ENCODE measurements at places on chromosomes 2 and 18.

DNA sequence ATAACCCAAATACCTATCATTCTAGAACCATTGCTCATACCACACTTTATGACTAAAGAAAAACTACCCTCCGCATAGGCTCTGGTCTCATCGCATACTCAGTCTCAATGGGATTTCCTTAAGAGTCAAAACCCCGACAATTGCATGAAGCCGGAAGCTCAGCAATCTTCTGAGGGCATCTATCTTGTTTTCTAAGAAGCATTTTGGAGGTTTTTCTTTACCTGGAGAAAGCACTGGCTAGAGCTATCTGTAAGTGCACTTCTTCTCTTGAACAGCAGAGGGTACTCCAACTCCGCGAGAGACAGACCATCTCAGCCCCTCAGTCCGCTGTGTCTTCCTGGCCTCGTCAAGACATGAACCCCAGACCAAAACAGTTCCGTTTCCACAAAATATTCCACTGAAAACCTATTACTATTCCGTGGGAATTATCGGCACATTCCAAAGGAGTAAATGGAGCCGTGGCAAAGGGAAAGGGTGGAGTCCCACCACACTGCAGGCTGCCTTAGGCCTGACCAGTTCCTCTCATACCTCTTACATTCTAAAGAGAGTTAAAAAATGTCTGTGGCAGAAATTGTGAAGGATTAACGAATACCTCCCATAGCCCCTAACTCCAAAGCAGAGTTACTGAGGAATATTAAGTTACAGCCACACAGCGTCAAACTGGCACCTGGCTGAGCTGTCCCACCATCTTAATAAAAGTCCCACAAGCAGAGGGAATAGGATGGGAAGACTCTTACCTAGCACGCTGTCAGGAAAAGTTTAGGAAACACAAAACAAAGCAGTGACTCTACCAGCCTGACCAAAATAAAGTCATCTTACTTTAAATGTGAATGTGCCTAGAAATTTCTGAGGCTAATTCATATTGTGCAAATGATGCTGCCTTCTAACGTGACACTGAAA is 325.6 kb upstream of the VRK2 start:
- no peak for DNase-seq

GRCh38 chr2:237223201-237223861 is 137.6 kb downstream of the COPS8 start:
- no peak for DNase-seq

DNA sequence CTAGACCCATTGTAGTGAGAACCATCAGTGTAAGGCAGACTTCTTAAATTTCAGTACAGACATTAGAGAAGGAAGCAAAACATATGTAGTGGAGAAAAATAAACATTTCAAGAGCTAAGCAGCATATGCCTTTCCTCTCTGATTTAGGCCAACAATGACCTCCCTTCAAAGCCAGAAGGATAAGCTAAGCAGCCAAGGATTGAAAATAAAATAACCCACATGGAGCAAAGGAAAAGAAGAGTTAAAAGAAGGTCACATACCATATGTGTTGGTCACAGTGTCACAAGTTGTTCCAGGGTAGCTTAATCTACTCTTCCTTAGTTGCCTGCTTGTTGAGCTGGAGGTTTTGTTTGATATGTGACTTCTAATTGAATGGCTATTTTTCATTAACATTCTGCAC is 15.6 kb upstream of the LAMA1 start:
- DNase-seq, result no peak

DNA sequence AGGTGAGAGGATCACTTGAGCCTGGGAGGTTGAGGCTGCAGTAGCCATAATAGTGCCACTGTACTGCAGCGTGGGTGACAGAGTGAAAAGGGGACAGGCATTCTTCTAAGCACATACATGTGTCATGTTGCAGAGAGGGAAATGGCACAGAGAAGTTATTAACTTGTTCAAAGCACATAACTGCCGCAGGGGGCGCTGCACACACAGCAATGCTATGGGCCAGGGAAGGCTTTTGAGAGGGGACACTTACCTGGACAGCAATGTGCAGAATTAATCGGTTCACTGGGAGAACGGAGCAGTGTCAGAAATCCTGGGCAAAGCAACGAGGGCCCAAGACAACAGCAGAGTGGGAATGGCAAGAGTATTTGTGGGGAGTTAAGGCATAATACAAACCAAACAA is 2.4 kb downstream of the SCYGR8 start:
- DNase-seq, result no peak

DNA sequence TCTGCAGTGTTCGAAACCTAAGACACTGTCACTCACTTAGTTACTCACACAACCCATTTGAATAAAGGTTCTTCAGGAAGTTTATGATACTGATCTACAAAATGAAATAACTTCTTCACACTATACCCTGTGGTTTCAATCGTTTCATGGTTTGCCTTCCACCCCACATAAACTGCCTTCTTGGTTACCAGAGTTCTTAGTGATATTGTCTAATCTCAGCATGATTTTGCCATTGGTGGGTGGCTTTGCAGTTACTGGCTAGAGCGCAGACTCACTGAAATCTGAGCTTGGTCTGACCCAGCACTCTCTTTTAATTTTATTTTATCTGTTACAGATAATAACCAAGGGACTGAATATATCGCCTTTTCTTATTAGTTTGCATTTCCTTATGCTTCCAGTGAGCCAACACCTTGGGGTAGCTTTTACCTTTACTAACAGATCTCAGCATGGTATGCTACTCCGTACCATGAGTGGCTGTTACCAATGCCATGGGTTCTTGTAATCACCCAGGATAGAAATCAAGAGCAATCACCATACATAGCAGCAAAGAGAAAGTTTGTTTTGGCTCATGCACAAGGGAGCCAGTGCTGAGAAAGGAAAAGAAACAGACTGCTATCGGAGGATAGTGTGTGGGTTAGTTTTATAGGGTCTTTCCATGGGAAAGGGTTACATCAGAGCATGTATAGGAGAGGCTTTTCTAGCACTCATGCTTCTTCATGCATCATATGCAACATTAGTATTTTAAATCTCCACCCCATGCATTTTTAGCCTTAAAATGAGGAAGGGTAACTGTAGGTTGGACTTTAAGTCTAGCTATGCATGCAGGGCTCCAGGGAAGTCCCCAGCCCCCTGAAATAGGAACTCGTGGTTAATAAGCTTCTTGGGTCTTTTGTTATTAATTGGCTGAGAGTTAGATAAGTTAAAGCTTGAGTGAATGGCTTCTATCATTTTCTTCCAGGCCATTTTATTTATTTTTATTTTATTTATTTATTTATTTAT is 33.3 kb downstream of the ANXA4 start:
- no peak for DNase-seq

GRCh38 chr2:147739508-147739907 is 105.3 kb upstream of the ACVR2A start:
- no peak for DNase-seq

DNA sequence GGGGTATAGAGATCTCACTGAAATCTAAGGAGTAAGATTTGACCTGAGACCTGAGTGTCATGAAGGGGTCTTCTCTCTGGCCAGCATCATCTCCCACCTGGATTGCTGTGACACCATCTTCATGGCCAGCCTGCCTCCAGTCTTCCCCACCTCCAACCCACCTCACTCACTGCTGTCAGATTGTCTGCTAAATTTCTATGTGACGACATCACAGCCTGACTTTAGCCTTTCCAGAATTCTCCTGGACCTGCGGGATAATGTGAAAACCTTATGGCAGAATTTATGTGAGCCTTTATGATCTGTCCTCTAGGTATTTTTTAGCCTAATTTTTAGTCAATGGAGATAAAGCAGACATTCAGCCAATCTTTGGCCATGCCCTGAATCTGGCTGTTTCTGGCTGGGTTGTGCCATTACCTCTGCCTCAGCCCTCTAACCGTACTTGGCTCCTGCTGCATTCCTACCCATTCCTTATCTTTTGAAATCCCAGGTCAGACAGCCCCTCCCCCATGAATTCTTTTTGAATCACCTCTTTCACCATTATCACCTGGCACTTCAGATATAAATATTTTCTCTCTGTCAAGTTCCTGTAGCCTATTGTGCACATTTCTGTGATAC is 66.4 kb upstream of the MMADHC start:
- no peak for DNase-seq

- no peak for DNase-seq
Measured at GRCh38 chr2:68287580-68288441, 31.9 kb downstream of the CNRIP1 start.

DNA sequence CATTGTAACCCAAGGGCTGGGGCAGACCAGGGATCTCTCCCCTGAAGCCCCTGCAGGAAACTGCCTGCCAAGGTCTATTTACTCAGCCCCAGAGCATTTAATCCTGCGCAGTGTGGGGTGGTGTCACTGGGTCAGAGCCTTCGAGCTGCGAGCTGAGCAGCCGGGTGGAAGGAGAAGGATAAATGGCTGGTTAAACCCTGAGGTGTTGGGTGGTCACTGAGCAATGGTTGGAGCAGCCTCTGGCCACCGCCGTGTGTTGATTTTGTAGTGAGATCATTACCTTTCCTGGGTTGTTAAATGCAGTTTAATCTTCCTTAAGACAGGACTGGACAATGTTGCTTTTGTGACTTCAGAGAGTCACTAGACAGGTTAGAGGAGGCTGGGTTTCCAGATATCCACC is 98.1 kb downstream of the SETBP1 start:
- no peak for DNase-seq

- no peak for DNase-seq
Measured at GRCh38 chr18:24656551-24657443, 196.4 kb downstream of the HRH4 start.

- no peak for DNase-seq
Measured at GRCh38 chr2:152432206-152432653, 97.3 kb downstream of the FMNL2 start.

DNA sequence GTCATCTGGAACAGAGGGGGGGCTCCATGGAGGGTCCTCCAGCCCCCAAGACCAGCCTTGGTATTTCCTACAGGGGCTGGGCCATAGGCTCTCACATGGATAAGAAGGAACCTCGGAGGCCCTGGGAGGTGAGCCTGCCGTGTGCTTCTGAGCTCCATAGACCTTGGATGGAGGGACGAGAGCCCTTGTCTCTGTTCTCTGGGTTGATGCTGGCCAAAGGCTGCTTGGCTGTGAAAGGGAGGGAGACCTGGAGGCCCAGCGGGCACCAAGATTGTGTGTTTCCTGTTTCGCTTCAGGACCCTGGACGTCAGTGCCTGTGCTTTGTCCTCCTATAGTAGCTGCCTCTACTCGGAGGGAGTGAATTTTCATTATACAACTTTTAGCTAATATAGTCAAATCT is 20.8 kb downstream of the CABLES1 start:
- no peak for DNase-seq

DNA sequence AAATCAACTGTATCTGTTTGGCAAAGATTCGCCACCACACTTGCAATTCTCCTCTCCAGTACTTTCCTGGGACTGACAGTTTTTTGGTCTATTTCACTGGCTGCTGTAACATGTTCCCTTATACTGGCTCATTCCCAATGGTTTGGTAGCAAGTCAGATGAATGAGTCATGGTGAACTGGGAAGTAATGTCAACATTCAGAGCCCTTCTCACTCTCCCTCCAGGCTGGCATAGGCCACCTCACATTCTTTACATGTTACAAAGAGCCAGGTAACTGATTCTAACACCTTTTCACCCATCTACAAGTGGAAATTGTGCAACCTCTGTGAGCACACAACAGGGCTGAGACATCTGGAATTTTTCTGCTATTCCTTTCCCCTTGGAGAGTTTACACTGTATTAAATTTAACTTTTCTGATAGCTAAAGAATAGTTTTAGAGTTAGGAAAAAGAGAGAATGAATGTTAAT is 111.3 kb upstream of the TLK1 start:
- no peak for DNase-seq

GRCh38 chr2:190180313-190181122 is 118.0 kb upstream of the MSTN start:
- DNase-seq, result no peak

GRCh38 chr2:232698556-232699091 is 1.5 kb downstream of the GIGYF2 start:
- no peak for DNase-seq

- DNase-seq, result no peak
Measured at GRCh38 chr2:107698861-107699260, 127.8 kb upstream of the RGPD4 start.

- no peak for DNase-seq
Measured at GRCh38 chr2:101704816-101705578, 7.5 kb downstream of the MAP4K4 start.

GRCh38 chr18:59220164-59220783 is 316 bp downstream of the GRP start:
- DNase-seq, result no peak

DNA sequence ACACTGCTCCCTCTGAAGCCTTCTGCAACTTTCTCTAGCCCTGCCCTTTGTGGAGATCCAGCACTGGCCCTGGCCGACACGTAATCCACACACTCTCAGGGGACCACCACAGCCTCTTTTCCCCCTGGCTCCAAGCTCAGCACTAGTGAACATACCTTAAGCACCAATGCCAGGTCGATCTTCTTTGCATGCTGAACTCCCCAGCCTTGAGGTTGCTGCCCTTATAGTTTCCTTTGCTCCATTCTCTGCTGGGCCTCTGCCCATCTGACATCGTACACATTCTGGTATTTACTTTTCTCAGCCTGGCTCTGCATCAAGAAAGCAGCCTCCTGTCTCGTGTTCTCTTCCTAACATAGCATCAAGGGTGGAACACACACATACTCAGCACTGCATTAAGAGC is 361.5 kb downstream of the LPIN1 start:
- DNase-seq, result no peak

- DNase-seq, result no peak
Measured at GRCh38 chr18:34866739-34867138, 156.6 kb downstream of the DTNA start.

DNA sequence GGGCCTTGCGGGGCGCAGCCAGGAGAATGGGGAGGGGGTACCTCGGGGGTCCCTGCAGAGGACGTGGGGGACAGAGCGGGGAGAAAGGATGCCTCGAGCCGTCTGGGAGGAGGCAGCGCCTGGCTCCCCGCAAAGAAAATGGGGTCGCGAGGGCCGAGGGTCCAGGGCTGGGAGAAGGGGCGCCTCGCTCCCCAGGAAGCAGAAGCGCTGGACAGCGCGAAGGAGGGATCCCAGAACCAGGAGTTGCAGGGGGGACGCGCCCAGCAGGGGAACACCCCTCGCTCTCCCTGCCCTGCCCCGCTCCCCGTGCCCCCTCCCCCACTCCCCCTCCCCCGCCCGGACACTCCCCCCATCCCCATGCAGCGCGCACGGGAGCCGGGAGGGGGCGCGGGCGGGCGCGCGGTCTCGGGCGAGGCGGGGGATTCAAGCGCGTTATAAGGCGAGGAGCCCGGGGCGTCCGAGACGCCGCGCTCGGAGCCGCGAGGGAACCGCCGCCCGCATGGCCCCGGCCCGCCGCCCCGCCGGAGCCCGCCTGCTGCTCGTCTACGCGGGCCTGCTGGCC is at the start of gene ERFE:
TSS of gene ERFE (plus strand) at position 462 of the 562 bp plus-strand sequence. CDS start at position 500, 38 bp downstream.
- DNase-seq, result no peak

Data from esophagus squamous epithelium (tissue), 5 donors.